ENCODE measurements at places on chromosomes 2 and 18.
A peak's percentile ranks its signal among the peaks of the same experiment; 100 is the strongest.

- DNase-seq: no peak
Measured at GRCh38 chr2:112698834-112699515, 21.8 kb upstream of the NT5DC4 start.

GRCh38 chr18:9365406-9365805 lies 30.8 kb downstream of the TWSG1 start:
- no peak for DNase-seq

- DNase-seq: no peak
Measured at GRCh38 chr18:58046794-58047555, 2.9 kb downstream of the NEDD4L start.

DNA sequence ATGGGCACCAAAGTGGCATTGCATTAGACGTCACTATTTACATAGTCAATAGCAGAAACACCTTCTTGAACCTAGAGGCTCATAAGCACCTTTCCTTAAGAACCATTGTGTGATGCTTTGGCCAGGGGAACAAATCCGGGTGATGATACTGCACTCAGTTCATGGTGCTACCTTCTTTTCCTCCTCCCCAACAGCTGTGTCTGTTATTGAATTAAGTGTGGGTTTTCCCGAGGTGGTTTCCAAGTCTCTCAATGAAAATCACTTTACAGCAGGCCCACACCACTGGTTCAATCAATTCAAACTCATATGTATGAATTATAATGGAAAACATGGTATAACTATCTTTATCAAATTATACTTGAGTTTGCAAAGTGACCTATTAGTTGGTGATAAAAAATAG lies 9.3 kb upstream of the EFEMP1 start:
- DNase-seq: no peak

GRCh38 chr18:43866696-43867095 lies 589.4 kb upstream of the SYT4 start:
- no peak for DNase-seq

DNA sequence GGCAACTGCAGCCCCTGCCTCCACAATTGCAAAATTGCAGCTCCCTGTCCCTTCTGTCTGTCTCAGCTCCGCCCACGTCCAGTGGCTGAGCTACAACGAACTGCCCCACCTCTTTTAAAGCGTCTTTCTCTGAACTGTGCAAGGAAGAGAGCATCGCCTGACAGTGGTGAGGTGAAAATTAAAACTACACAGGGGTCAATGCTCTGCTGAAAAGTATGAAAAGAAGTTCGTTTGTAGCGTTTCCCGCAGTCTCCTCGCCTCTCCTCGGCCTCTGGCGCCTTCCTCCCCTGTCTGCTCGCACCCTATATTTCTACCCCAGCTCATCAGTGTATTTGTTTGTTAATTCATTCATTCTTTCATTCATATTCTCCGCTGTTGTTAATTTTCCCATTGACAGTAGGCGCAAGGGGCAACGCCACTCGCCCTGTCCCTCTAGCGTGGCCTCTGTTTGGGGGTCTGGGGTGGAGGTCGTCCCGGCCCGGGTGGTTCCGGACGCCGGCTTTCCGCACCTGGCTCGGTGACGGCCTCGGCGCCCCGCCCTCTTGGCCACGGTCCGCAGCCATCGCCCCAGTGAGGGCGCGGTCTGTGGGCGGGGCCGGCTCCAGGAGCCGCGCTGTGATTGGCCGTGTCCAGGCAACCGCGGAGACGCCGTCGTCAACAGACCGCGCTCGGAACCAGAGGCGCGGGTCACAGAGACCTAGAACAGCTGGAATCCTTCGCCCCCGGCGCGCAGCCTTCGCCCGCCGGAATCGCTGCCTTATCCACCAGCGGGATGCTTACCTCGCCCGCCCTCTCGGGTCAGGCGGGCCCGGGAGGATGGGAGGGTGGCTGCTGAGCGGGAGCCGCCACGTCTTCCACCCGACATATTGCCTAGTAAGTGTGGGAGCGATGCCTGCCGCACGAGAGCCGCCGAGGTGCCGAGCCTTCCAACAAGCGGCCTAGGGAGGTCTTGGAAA lies at the start of gene VWA3B:
Gene VWA3B (plus strand): TSS at position 677 of the 956 bp plus-strand sequence. CDS start 5,926 bp downstream, outside the sequence.
- DNase-seq: peak; percentile 89

- DNase-seq: no peak
Measured at GRCh38 chr2:120783969-120784372, 48.3 kb downstream of the GLI2 start.

GRCh38 chr2:191917967-191918651 lies 71.2 kb upstream of the CAVIN2 start:
- DNase-seq: no peak

GRCh38 chr2:231883468-231883881 lies 42.7 kb downstream of the NPPC start:
- DNase-seq: no peak

DNA sequence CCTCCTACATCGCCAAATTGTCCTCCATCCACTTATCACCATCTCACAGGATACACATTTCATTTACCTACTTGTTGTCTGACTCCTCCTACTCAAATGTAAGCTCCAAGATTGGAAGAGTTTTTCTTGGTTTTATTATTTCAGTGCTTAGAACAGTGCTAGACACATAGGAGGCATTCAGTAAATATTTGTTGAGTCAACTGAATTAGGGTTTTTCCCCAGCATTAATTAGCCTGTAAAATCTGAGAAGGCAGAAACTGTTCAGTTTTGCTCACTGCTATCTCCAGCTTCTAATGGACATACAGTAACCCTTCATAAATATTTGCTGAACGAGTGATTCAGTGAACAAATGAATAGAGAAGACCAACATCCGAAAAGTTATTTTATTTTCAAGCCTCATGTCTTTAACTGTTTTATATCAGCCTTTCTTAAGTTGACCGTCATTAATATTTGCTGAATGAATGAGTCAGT lies 800 bp downstream of the TTC21B start:
- DNase-seq: no peak

DNA sequence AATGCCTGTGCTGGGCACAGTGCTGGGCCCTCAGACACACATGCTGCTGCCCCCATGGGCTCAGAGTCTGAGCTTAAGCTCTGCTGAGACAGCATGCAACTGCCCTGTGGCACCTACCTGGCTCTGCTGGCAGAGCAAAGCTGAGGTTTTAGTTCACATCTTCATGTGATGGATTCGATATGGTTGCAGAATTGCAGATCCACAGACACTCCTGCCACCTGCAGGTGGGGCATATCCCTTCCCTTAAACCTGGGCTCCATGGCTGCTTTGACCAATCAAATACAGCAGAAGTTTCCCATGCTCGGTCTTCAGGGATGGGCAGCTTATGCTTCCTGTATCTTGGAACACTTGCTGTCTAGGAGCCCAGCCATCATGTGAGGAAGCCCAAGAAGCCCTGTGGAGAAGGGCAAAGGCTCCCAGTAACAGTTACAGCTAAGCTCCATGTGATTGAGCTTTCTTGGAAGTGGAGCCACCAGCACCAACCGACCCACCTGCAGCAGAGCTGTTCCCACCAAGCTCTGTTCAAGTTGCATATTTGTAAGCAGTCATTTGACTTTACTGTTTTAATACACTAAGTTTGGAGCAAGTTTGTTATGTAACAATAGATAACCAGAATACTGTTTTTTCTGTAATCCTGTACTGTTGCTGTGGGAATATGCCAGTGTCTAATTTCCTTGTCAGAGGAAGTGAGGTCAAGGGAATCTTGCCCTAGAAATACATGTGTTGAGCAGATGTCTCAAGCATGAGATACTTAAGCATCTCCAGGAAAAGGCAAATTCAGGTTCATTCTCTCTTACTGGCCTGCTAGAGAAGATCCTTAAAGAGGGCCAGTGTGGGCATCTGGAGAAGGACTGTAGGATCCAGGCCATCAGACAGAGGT lies 79.3 kb downstream of the SH3RF3 start:
- no peak for DNase-seq

DNA sequence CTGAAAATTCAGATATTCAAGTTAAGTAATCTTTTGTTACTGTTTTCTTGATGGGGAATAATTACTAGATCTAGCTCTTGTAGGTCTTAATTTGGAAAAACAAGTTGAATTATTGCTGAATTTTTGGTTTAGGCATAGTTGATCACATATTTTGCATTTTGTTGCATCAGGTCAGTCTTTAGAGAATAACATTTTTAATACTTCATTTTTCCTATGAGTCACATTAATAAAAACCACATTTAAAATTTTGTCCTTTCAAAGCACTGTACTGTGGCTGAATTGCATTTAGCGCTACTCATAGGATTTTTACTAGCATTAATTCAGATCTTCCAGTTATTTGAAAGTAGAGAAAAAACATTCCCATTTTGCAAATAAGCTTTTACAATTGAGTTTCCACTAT lies 23.2 kb downstream of the MAP4K4 start:
- DNase-seq: no peak

- DNase-seq: no peak
Measured at GRCh38 chr2:189527812-189528592, 52.6 kb downstream of the SLC40A1 start.

DNA sequence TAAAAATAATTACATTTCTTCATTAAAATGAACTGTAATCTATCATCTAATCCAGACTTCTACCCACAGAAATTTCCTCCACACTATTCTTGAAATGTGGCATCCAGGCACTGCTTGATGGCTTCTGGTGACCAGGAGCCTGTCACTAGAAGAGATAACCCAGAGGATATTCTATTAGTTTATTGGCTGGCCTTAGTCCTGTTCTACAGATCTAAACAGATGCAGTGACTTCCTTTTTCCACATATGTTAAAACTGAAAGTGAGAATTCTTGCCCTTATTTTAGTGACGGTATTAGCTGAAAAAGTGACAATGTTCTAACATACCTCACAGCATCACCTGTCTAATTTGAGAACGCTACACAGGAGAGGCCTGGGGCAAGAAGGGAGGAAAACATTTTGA lies 775.4 kb downstream of the TSN start:
- no peak for DNase-seq

DNA sequence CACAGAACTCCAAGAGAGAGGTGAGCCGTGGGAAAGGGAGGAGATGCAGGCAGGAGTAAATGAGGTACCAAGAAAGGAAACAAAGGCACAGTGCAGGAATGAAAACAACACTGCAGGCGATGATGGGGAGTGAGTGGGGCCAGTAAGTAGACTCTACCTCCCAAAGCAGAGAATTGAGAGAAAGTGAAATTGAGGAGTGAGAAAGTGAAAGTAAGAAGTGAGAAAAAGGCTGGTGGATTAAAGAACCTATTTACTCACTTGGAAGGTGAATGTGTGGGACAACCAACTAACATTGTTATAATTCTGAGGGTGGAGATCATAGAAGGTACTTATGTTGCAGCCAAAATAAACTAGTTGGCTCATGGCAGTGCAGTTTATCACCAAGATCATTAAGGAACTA lies 193.1 kb upstream of the TMEM200C start:
- DNase-seq: no peak

DNA sequence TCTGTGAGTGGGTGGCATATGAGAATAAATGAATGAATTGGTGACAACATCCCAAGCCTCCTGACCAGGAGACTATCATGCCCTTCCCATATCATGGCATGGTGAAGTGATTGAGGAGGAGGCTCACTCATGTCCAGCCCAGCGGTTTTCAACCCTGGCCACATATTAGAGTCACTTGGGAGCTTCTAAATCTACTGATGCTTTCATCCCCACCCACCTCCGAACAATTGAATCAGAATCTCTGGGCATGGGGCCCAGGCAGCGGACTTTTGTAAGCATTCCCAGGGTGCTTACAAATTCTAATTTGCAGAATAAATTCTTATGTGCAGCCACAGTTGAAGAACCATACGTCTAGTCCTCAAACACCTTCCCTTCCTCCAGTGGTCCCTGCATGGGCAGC lies 81.7 kb upstream of the SEC11C start:
- DNase-seq: no peak

DNA sequence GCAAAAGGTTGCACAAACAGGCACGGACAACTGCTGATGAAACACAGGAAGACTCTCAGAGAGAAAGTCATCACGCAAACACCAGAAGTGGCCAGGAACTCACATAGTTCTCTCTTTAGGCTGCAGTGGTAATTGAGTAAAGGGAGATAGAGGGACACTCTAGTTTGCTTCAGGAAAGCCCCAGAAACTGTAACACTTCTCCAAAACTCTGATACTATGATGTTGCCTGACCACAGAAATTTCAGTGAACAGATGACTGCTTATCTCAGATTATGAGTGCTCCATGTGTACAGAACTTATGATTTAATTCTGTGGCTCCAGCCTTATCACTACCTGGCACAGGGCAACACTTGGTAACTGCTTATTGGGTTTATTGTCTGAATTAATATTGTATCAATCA lies 311.5 kb upstream of the GYPC start:
- DNase-seq: no peak

DNA sequence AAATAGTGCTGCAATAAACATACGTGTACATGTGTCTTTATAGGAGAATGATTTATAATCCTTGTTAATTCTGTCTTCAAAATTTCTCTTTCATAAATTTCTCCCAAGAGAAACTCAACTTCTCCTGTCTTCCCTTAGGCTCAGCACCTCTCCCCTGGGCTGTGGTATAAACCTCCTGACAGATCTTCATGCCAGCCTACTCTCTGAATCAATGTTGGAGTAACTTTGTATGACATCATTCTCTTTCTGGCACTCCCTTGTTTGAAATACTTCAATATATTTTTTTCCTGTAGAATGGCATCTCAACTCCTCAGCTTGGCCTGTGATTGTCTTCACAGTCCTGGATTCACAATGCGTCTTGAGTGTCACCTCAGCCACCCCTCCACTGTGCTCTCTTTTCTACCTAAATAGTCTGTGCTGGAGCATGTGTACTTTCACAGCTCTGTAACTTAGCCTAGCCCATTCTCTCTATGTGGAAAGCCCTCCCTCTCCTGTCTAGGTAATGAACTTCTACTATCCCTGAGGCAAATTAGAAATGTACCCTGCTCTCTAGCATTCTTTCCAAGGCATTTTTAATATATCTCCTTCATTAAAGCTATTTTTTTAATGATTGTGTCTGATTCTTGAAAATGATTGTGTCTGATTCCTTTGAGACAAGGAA lies 649.9 kb upstream of the FANCL start:
- DNase-seq: no peak

DNA sequence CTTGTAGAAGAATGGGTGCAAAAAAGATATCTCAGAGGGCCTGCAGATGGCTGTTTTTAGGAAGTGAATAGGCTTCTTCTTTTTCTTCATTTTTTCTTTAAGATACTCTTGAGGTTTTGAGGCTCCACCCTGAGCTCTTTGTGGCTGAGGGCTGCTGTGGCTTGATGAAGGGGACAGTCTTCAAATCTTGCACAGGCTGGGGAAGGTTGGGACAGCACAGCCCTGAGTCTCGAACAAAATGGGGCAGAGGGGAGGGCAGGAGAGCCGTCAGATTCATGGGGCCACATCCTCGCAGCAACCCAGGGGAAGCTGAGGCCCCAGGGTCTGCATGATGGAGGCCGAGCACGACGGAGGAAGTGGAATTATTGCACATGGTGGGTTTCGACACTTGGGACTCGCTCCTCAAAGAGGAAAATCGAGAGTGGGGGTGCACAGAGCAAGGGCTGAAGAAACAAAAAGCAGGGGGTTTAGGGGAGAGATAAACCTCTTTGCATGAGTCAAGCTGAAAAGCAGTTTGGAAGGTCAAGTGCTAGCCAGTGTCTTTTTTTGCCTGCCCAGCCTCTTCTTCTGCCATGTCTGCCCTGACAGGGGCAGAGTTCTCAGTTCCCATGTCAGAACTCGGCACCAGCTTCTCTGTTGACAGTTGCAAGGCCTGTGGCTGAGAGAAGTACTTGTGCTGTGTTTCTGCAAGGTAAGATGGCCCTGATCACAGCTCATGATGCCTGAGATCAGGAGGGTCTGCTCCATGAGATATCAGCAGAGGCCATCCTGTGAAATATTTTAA lies 19.5 kb downstream of the INPP4A start:
- no peak for DNase-seq

Measured in colonic mucosa (tissue), 4 donors.